ENCODE measurements at places on chromosomes 4 and X.
A peak's percentile ranks its signal among the peaks of the same experiment; 100 is the strongest.

DNA sequence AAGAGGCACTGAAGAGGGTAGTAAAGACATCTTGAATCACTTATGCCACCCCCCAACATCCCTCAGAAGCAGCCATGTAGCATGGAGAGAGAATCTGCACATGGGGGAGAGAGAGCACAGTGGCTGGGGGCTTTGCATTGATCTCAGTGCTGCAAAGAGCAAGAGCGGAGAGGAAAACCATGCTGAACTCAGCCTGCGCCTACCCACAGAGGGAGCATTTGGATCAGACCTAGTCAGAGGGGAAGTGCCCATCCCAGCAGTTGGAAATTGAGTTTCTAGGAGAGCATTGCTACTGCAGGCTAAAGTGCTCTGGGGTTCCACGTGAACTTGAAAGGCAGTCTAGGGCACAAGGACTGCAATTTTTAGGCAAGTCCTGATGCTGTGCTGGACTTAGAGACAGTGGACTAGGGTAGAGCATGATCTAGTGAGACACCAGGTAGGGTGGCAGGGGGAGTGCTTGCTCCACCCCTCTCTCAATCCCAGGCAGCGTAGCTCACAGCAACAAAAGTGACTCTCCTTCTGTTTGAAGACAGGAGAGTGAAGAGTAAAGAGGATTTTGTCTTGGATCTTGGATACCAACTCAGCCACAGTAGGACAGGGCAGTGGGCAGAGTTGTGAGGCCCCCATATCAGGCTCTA is 9.0 kb upstream of the PROM1 start:
- DNase-seq, result no peak

- DNase-seq, result peak; percentile 18
Observed at GRCh38 chrX:128518508-128518907, 466.3 kb upstream of the ACTRT1 start.

DNA sequence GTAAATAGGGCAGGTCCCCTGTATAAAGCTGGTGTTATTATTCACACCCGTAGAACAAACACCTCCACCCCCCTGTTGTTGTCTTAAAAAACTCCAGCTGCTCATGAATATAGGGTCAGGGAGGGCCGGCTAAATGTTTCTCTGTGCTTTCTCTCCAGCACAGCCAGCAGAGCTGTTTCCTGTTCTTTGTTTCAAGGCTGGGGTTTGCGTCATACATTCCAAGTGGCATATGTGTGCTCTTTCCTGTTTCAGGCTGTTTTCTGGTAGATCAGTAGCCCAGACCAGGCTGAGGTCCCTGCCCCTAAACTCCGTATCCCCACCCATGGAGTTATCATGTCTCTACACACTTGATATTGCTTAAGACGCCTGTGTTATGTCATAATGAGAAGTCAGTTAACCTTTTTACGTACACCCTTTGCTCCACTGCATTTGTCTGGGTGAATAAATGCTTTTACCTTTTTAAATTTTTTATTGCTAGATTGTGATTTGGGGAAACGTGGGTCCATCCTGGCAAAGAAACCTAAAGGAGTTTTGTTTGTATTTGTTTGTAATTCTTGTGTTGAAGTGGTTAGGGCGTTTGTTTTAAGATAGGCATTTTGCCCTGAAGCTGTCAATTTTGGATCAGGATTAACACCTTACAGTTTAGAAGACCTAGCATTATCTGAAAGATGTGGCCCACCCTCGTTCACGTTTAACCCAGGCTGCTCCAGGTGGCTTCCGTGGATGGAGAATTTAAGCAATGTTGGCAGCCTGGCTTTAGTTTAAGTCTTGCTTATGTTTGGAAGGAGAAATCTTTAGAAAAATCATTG is 3.3 kb downstream of the KLF3 start:
- DNase-seq, result peak; percentile 77

GRCh38 chrX:7119950-7120877 is 27.3 kb upstream of the STS start:
- DNase-seq, result no peak

DNA sequence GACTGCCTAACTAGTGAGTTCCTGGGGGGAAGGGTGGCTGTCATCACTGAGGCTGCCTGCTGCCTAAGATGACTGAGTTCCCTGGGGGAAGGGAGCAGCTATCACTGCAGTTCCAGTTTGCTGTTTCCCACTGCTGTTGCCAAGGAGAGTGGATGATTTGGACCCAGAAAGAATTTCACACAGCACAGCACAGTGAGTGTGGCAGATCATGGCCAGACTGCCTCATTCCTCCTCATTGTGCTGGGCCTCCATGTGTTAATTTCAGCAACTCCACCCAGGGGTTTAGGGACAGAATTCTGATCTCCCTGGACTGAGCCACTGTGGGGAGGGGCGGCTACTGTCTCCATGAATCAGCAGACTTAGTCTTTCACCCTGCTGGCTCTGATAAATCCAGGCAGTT is 125.0 kb downstream of the TEX13C start:
- DNase-seq, result no peak

GRCh38 chrX:135421932-135422809 is at the start of gene SMIM10L2A:
TSS of gene SMIM10L2A (plus strand) at chrX:135421944. CDS start at chrX:135422132, 188 bp downstream.
- DNase-seq, result no peak

GRCh38 chr4:173506597-173507211 is 23.3 kb downstream of the HAND2 start:
- no peak for DNase-seq

GRCh38 chr4:102008711-102009110 is 218.2 kb downstream of the BANK1 start:
- no peak for DNase-seq

- DNase-seq, result no peak
Observed at GRCh38 chrX:13717700-13718472, 16.5 kb downstream of the TRAPPC2 start.

DNA sequence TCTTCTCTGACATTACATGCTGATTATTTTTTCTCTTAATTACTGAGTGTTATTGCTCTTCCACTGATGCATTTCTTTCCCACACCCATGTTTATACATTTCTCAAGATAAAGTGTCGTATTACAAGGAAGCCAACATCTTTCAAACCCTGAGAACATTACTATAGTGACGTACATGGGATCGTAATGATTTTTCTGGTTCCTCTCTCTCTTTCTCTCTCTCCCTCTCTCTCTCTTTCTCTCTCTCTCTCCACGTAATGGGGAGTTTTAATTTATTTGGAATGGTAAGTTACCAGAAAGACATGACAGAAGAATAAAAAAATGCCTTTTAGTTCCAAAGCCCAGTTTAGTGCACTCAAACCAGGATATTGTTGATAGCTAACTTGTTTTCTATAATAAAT is 40.4 kb upstream of the MAPK10 start:
- DNase-seq, result no peak

DNA sequence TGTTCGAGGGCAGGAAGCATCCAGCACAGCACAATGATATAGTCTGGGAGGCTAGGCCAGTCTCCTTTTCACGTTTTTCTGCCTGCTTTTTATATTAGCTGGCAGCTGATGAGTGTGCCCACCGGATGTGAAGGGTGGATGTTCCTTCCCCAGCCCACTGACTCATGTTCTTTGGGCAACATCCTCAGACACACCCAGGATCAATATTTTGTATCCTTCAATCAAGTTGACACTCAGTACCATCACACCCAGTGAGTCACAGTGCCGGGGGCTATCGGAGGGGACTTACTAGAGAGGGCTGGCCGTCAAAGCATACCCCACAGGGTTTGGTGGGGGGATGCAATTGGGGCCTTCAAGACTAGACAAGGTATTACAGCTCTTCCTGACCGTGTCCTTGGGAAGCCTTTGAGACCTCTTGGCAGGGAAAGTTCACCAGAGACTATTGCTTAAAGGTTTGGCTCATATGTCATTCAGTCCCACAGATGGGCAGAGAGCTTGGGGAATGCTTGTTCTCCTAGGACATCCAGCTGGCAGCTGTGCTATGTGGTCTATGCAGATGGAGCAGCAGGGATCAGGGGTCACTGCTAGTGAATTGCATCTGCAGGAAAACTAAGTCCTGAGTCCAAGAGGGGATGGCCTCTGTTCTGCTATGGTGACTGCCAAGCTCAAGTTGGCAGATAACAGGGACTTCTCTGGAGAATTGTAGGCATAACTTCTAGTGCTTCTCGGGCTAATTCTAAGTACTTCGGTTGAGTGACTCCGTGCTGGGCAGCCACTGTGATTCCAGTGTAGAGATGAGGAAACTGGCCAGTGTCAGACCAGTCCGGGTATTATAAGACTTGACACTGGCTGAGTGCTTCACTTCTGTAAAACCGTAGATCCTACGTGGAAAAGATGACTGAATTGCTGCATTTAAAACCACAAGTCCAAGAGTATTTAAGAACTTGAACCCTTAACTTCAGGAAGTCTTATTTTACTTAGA is 12.9 kb upstream of the WDR1 start:
- no peak for DNase-seq

GRCh38 chr4:159026329-159026728 is 76.5 kb upstream of the RAPGEF2 start:
- DNase-seq, result no peak

DNA sequence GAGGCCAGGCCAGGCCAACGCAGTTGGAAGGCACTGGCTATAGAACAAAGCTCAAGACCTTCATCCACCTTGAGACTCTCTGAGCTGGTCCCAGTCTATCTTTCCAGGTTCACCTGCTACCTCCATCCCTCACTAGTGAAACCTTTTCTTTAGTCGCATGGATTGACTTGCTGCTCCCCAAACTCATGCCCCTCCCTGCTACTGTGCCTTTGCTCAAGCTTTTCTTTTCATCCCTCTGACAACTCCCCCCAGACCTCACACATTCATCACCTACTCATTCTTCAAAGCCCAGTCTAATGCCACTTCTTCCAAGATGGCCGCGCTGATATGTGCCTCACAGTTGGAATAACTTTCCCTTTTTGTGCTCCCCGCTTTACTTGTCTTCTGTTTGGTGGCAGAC is 58.0 kb downstream of the CNGA2 start:
- no peak for DNase-seq

DNA sequence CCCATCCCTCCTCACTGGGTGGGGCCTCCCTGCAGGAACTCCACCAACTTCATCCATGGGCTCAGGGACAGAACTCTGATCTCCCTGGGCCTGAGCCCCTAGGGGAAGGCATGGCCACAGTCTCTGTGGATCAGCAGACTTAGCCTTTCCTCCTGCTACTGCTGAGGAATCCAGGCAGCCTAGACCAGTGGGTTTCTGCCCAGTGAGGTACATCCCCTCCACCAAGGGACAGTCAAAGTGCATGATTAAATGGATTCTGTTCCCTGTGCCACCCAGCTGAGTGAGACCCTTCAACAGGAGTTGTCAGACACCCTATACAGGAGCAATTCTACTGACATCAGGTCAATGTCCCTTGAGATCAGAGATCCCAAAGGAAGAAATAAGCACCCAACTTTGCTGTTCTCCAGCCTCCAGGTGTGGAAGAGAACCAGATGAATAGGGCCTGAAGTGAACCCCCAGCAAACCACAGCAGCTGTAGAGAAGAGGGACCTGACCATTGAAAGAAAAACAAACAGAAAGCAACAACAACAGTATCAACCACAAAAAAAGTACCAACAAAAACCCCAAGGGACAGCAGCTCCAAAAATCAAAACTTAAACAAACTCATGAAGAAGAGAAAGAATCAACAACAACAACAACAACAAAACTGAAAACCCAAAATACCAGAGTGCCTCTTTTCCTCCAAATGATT is 84.8 kb downstream of the CHIC1 start:
- DNase-seq, result no peak

DNA sequence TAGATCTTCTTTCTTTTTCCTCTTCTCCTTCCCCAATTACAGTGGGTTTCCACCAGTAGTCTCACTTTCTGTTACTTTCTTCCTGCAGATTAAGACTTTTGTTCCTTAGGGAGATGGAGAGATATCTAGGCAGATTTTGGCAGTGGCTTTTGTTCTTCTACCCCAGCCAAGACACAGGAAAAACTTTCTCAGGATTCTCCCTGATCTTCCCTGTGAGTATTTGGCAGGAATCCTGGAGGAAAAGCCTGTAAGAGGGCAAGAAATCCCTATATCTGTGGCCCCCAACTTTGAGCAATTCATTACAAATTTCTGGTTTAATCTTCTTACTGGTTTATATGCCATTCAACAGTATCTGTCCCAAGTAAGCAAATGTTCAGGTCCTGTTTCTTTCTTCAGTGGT is 21.9 kb downstream of the SLC9A7 start:
- no peak for DNase-seq

DNA sequence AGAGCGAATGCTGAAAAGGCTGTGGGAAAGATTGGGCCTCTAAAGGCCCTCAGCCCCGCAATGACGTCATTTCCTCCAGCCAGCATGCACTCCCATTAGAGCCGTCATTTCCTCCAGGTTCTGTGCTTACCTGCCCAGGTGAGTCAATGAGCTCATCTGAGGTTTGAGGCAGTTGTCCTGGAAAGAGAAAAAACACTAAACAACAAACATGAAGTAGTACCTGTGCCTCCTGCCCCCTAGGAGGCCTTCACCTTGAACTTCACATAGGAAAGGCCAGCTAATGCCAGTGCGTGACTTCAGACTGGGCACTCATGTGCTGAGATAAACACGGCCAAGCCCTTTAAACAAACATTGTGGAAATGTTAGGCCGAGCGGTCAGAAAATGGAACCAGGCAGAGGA is 55.9 kb downstream of the FHDC1 start:
- no peak for DNase-seq

- no peak for DNase-seq
Observed at GRCh38 chr4:141002323-141002805, 130.9 kb downstream of the RNF150 start.

DNA sequence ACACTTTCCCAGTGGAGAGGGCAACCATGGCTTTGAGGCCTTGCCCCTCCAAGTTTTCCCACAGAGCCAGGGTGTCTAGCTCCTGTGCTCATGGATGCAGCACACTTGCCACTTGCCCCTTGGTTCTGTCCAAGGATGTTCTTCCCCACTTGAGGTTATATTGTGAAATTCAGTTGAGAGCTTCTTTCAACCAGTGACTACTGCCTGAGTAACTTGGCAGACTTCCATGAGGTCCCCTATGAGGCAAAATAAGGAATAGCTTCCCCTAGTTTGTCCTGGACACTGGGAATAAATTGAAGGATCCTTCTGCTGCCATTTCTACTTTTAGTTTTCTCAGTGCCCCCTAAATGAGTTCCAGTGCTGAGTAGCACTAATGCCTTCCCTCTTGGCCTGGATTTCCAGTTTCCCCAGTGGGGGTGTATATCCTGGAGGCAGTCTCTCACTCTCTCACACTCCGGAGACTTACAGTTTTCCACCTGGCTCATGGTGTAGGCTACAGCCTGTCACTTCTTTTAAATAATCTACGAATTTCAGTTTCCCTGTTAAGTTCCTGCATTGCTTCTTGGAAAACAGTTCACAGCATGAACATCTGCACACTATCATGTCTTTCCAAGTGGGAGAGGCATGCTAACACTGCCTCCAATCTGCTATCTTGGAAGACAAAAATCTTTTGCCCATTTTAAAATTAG is 36.4 kb upstream of the ADH4 start:
- no peak for DNase-seq

DNA sequence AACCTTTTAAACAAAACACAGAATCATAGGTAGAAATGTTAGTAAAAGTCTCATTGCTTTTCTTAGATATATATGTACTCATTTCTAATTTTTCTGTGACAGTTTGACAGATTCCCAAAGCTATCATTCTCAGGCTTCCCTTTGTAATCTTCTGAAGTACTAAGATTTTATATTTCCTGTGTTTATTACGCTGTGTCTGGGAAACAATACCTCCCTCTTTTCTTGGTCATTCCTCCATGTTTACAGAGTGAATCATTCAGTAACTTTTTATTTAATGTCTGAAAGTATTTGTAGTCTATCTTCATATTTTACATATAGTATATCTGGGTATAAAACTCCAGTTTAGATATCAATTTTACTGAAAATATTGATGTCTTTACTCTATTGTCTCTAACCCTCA is 1826.3 kb upstream of the IGFBP7 start:
- DNase-seq, result no peak

- no peak for DNase-seq
Observed at GRCh38 chrX:10548688-10549087, 71.7 kb downstream of the MID1 start.

All from activated CD4-positive, alpha-beta T cell treated with anti-CD3 and anti-CD28 coated beads, Interleukin-10, Interleukin-2, amounts not matched to agents 100 ng/mL and 50 ng/mL, durations not matched to agents 16 hours and 8 hours (primary cell).